ENCODE measurements at places on chromosomes 16 and 17. TPM values are rescaled to one million over a fixed set of nuclear protein-coding genes. Genes with fewer than 3 reads are reported as not detected.

LRRC45 gene
- 4.3 TPM for total RNA-seq

EPOP gene
- 0.33 TPM for total RNA-seq

OTOP2 gene
- total RNA-seq: not detected

SLC16A6 gene
- total RNA-seq: 0.08 TPM

GRCh38 chr16:64019339-64019738 is 1102.5 kb downstream of the CDH11 start:
- DNase-seq: no peak

GRCh38 chr17:40922239-40922638 is 15.2 kb downstream of the KRT23 start:
- DNase-seq: no peak

DNA sequence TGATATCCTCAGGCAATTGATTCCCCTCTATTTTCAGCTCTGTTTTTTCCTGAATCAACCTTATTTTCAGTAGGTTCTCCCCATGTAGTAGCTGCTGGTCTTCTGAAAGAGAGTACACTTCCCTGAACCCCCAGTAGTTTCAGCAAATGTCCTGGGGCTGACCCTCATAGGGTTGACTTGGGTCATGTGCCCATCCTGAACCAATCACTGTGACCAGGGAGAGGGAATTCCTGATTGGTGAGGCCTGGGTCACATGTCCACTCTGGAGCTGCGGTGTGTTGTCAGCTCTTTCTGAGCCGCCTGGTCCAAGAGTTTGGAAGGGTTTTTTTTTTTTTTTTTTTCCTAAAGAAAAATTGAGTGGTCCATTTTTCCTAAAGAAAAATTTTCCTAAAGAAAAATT is 8.3 kb upstream of the ZKSCAN2 start:
- no peak for DNase-seq

DNA sequence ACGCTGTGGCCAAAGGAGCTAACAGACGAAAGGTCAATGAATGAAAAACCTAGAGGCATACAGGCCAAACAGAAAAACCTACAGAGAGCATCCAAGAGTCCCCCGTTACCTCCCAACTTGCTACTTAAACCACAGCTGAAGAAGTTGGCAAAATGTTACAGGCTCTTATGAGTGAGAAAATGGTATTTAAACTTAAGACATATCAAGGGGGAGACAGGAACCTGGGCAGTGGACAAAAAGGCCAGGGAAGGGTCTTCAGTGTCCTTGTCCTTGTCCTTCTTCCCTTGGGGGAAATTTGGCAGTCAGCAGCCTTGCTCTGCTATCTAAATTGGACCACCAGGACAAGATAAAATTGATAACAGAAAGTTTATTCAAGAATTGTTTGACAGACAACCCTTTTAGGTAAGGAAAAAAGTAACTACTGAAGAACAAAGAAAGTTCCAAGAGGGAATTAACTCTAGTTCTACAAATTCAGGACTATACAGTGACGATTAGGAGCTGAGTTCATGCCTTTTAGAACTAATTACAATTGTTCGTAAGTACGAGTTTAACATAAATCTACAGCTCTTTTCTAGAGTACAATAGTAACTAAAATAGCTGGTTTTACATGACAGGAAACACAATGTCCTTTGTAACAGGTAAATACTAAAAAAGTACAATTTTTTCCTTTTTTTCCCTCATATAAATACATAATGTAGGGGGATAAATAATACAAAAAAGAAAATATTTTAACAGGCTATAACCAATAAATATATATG is 3.8 kb upstream of the HOXB2 start:
- DNase-seq: no peak

- DNase-seq: no peak
These were observed 69.5 kb downstream of the AIPL1 start for GRCh38 chr17:6365200-6365943.

DNA sequence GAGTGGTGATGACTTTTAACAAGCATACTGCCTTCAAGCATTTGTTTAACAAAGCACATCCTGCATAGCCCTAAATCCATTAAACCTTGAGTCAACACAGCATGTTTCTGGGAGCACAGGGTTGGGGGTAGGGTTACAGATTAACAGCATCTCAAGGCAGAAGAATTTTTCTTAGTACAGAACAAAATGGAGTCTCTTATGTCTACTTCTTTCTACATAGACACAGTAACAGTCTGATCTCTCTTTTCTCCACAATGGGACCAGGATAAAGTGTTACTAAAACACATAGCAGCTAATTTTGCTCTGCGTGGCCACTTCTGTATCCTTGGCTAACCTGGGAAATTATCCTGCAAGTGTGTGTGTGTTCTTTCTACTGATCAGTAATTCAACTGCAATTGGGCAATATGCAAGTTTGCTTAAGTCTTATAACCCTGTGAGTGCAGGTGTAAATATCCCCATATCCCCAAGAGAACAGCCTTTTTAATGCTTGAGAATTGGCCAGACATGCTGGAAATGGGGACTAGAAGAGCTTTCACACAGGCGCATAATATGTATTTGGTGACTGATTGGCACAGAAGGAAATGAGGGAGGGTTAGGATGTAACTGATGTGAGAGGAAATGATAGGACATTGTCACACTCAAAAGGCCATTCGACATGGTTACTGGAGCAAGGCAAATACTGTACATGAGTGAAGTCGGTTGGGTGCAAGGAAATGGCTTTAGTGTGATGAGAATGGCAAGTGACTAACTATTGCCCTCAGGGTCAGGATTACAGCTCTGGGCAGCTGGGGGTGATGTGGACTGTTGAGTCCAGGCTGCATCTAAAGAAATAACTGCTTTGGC is 10.8 kb upstream of the ANKS4B start:
- no peak for DNase-seq

GRCh38 chr16:66961065-66961744 is at the start of gene CES3:
TSS of gene CES3 (plus strand) at chr16:66961266. CDS start at chr16:66961308, 42 bp downstream.
- peak; percentile 40 for DNase-seq

DNA sequence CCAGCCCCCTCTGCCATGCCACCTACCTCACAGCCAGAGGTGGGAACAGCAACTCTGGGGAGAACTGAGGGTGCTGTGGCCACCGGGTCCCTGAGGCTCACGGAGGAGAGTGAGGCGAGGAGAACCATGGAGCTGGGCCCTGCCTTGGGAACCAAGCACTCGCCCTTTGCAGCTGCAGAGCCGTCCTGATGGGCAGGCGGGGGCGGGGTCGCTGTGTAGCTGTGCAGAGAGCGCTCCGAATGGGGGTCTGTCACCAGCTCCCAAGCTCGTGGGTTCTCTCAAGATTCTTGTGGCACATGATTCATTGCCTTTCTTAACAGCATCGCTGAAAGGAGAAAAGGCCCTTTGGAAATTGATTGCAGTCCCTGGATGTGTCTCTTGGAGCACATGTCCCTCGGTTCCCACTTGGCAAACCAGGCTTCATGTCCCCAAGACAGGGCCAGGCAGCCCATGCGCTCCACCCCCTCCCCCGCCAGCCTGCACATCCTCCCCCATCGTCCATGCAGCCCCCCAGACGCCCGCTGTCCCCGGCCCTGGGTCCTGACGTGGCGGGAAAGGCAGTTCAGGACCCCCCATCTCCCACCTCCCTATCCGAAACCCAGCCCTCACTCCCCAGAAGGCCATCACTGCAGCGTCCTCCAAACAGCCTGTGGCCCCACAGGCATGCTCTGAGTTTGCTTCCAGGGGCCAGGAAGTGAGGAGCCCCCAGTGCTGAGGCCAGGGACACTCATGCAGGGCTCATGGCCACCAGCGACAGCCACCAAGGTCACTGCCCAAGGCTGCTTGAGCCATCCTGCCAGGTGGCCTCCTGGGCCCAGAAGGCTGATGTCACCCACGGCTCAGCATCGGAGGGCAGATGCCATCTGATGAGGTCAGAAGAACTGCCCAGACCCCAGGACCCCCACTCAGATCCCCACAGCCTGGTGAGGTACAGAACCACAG is 20.6 kb upstream of the CHMP6 start:
- no peak for DNase-seq

DNA sequence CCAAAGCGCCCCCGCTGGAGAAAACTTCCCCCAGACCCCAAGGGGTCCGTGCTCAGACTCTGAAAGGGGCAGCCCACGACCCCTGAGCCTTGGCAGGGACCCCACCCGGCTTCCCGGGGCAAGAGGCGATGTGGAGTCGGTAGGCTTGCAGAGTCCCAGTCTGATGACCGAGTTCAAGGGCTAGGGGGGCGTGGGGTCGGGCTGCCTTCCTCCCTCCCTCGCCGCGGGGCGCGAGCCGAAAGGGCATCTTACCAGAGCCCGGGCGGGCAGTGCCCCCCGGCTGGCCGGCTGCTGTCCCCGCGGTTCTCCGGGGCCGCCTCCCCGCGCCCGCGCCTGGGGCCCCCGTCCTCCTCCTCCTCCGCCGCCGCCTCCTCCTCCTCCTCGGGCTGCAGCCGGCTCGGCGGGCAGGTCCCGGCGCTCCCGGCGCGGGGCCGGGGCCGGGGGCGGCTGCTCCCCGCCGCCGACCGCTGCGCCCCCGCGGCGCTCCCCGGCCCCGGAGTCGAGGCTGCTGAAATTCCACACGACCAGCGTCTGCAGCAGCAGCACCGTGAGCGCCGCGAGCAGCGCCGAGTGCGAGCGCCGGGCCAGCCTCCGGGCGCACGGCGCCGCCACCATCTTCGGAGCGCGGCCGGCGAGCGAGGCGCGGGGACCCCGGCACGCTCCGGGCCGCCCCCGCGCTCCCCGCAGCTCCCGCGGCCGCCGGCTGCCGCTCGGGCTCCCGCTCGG is 415 bp downstream of the XYLT1 start:
- DNase-seq: no peak

- DNase-seq: no peak
These were observed 50.6 kb downstream of the PLD6 start for GRCh38 chr17:17155568-17155967.

- peak; percentile 69 for DNase-seq
These were observed 16.6 kb upstream of the DLX4 start for GRCh38 chr17:49952209-49952911.

GRCh38 chr17:43860077-43860725 is 13.2 kb downstream of the CD300LG start:
- no peak for DNase-seq

DNA sequence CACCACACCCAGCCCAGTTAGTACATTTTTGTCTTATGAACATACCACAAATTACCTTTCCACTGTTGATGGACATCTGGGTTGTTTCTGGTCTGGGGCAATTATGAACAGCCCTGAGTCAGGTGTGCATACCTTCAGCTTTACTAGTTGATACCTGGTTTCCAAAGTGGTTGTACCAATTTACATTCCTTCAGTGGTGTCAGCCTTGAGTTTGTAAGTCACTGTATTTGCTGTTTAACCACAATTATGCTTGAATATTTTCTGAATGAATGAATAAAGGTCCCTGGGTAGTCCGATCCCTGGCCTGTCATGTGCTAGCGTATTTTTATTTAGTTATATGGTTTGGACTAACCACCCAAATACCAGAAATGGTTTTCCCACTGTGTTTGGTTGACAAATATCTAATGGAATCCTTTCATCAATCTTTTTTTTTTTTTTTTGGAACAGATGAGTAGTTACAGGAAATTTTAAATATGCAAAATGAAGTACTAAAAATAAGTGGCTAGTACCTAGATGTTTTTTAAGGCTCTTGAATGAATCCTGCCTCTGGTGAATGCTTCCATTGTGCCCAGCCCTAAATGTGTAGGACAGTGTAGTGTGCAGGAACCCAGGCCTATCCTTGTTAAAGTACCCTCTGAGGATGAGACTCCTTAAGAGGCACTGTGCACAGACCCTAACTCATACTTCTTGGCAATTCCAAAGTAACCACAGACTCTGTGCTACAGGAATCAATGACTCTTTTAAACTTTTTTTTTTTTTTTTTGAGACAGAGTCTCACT is 3.7 kb downstream of the DUSP14 start:
- no peak for DNase-seq

GRCh38 chr17:41013606-41014005 is 4.7 kb upstream of the KRTAP3-1 start:
- DNase-seq: no peak

Data from left ventricle myocardium inferior (tissue), 1 donor.